Colonic mucosa (tissue), 4 donors: ENCODE measurements at places on chromosomes 12 and 14. TPM values are rescaled to one million over a fixed set of nuclear protein-coding genes. Genes with fewer than 3 reads are reported as not detected.

Gene ARMH4
- 2.8 TPM for total RNA-seq

DNA sequence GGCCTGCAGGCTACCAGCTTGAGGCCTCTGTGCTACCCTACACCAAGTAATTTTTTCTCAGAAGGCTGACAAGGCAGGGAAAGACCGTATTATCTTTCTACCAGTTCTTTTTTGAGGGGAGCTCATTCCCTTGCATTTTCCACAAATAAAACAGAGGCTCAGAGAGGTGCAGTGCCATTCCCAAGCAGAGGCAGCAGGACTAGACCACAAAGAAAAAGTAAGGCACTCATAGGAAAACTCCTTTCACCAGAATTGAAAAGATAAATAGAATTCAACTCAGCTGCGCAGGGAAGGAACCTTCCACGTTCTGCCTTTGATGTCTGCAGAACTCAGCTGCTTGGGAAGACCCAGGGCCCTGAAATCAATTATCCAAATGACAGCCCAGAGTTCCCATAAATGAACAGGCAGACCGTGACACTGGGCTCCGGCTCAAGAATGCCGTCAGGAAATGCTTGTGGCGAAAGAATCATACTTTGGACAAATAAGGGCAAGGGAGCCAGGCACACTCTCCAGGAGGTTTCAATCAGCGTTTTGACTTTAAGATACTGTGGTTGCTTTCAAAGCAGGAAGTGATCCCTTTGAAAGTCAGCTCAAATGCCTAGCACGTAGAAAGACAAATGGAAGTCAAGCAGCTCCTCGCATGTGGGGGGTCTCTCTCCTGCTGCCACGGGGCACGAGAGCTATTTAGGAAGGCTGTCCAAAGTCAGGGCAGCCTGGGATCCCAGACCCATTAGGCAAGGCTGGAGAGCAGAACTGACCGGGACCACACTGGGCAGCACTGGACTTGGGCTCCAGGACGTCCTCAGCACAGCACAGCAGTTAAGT is 14.0 kb downstream of the KCTD10 start:
- no peaks in the 10 kb centered on the region for H3K36me3 ChIP-seq
- H3K27me3 ChIP-seq = no peaks in the 10 kb centered on the region
- peak; percentile 64 for DNase-seq
- no peak overlapping the region for H3K4me3 ChIP-seq
- peaks cover 26% of the 10 kb centered on the region for H3K4me1 ChIP-seq
- peak overlapping the region; percentile 95 for H3K27ac ChIP-seq

DNA sequence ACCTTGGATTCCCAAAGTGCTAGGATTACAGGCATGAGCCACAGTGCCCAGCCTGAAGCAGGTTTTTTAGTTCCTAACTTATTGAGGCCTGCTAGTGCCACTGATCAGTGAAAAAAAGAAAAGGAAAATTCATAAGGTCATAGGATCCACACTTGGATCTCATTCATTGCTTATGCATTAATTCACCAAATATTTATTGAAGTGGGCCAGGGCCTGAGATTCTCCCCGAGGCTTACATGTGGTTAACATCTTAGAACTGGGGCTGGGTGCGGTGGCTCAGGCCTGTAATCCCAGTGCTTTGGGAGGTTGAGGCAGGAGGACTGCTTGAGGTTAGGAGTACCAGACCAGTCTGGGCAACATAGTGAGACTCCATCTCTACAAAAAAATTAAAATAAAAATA is 29.5 kb upstream of the MAP1LC3B2 start:
- H3K4me3 ChIP-seq = no peak overlapping the region
- DNase-seq = no peak
- H3K27me3 ChIP-seq = no peaks in the 10 kb centered on the region
- H3K36me3 ChIP-seq = no peaks in the 10 kb centered on the region
- H3K4me1 ChIP-seq = peaks cover 3% of the 10 kb centered on the region

Gene STXBP6
- 26.1 TPM for total RNA-seq

DNA sequence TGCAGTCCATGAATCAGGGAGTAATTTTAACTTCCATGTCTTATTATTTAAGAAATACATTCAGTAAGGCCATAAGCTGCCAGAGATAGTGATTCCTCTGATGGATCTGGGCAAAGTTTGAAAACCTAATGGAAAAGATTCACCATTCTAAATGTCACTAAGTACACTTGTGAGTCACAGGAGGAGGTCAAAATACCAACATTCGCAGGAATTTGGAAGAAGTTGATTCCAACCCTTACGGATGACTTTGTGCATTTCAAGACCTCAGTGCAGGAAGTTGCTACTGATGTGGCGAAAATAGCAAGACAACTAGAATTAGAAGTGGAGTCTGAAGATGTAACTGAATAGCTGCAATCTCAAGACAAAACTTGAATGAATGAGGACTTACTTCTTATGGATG is 69.8 kb downstream of the OSBPL8 start:
- H3K4me1 ChIP-seq = no peaks in the 10 kb centered on the region
- no peak overlapping the region for H3K27ac ChIP-seq
- no peaks in the 10 kb centered on the region for H3K27me3 ChIP-seq
- DNase-seq = no peak

Gene SERPINA1
- 278 TPM for total RNA-seq

GRCh38 chr14:63299351-63300110 is 19.2 kb downstream of the GPHB5 start:
- H3K36me3 ChIP-seq = no peaks in the 10 kb centered on the region
- H3K27ac ChIP-seq = no peak overlapping the region
- no peak overlapping the region for H3K4me3 ChIP-seq
- DNase-seq = no peak

DNA sequence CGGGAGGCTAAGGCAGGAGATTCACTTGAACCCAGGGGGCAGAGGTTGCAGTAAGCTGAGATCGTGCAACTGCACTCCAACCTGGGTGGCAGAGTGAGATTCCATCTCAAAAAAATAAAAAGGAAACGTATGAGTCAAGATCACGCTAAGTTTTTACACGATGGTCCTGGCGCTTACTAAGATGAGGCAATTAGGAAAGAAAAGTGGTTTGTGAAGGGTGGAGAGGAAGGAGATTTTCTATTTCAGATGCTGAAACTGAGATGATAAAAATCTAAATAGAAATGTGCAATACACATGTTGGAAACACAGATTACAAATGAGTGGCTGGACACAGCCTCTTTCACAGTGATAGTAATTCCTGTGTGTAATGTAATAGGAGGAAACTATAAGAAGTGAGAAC is 63.2 kb downstream of the KDM5A start:
- H3K4me3 ChIP-seq = no peak overlapping the region
- peaks cover 14% of the 10 kb centered on the region for H3K36me3 ChIP-seq
- no peaks in the 10 kb centered on the region for H3K27me3 ChIP-seq
- DNase-seq = no peak
- H3K4me1 ChIP-seq = no peaks in the 10 kb centered on the region
- no peak overlapping the region for H3K27ac ChIP-seq

GRCh38 chr14:85587151-85587711 is 57.3 kb downstream of the FLRT2 start:
- H3K27ac ChIP-seq = no peak overlapping the region
- H3K4me1 ChIP-seq = no peaks in the 10 kb centered on the region
- DNase-seq = no peak
- no peaks in the 10 kb centered on the region for H3K27me3 ChIP-seq
- H3K36me3 ChIP-seq = no peaks in the 10 kb centered on the region
- H3K4me3 ChIP-seq = no peak overlapping the region

DNA sequence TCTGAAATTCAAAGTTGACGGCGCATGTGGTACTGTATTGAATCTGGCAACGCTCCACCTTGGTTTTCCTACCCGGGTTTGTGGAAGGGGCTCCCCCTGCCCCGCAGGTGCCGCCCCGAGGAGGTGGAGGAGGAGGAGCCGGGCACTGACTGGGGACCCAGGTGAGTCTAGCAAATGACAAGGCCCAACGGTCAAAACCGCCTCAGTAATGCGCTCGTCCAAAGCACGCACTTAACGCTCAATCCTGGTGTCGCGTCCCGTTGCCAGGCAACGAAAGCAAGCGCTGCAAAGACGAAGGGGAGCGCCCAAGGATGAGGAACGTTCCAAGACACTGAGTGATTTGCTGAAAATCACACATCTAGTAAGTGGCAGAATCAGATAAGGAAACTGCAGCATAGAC is 24.0 kb upstream of the CLEC4E start:
- H3K36me3 ChIP-seq = no peaks in the 10 kb centered on the region
- H3K4me1 ChIP-seq = no peaks in the 10 kb centered on the region
- no peak overlapping the region for H3K4me3 ChIP-seq
- no peaks in the 10 kb centered on the region for H3K27me3 ChIP-seq
- no peak overlapping the region for H3K27ac ChIP-seq

- DNase-seq = no peak
- peak overlapping the region; percentile 54 for H3K27ac ChIP-seq
- no peaks in the 10 kb centered on the region for H3K36me3 ChIP-seq
- H3K27me3 ChIP-seq = no peaks in the 10 kb centered on the region
These were observed 12.1 kb upstream of the LTA4H start for GRCh38 chr12:96047229-96048211.

- no peak overlapping the region for H3K4me3 ChIP-seq
- peak; percentile 22 for DNase-seq
- H3K27me3 ChIP-seq = no peaks in the 10 kb centered on the region
- H3K36me3 ChIP-seq = no peaks in the 10 kb centered on the region
- no peaks in the 10 kb centered on the region for H3K4me1 ChIP-seq
- no peak overlapping the region for H3K27ac ChIP-seq
These were observed 173.4 kb upstream of the NTF3 start for GRCh38 chr12:5258498-5258897.

Gene DLK1
- total RNA-seq = not detected

Gene TGM1
- total RNA-seq = 3.9 TPM

Gene TDP1
- total RNA-seq = 20.0 TPM

Gene FITM1
- total RNA-seq = 1.5 TPM

Gene DIO3
- 0.16 TPM for total RNA-seq
